ENCODE measurements at places on chromosomes 3 and 15. TPM values are rescaled to one million over a fixed set of nuclear protein-coding genes. Genes with fewer than 3 reads are reported as not detected.

The ITGA11 gene
- 2.8 TPM for total RNA-seq

The IL12A gene
- total RNA-seq = 4.1 TPM

The C3orf22 gene
- total RNA-seq = not detected

The RBP2 gene
- not detected for total RNA-seq

The SI gene
- total RNA-seq = not detected

The RAB7A gene
- total RNA-seq = 45.2 TPM

The RPP25 gene
- 2.1 TPM for total RNA-seq

The RPL39L gene
- 65.0 TPM for total RNA-seq

The SCAPER gene
- 7.7 TPM for total RNA-seq

The ANKRD34C gene
- not detected for total RNA-seq

The FBXO40 gene
- total RNA-seq = under 0.01 TPM

The LRRC31 gene
- not detected for total RNA-seq

The PLA2G4E gene
- total RNA-seq = not detected

The MST1R gene
- total RNA-seq = 0.33 TPM

The PLA1A gene
- 0.25 TPM for total RNA-seq

The DAG1 gene
- total RNA-seq = 49.7 TPM

The BUB1B gene
- total RNA-seq = 16.2 TPM

The GOLGA8T gene
- not detected for total RNA-seq

The ZBBX gene
- 0.12 TPM for total RNA-seq

Data from uterine smooth muscle cell (primary cell).